ENCODE measurements at places on chromosomes 12 and 14.

GRCh38 chr12:111846016-111846415 is 4.0 kb downstream of the MAPKAPK5 start:
- DNase-seq, result no peak

DNA sequence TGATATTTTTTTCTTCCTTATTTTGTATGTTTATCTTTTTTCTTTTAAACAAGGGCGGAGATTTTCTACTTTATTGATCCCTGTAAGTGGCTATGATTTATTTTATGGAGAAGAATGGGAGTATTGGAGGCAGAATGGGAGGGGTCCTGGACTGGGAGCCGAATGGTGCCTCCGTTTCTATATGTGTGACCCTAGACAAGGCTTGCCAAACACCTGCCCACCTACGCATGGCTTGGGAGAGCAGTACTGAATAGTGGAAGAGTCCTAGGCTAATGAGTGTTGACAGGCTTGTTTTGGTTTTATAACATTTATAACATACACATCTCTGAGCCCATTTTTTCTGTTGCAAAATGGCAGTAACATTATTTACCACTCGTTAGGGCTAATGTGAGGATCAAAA is 29.0 kb downstream of the STK38L start:
- DNase-seq, result no peak

- DNase-seq, result no peak
Measured at GRCh38 chr12:79055926-79056674, 191.5 kb downstream of the SYT1 start.

- peak; percentile 77 for DNase-seq
Measured at GRCh38 chr14:55532645-55533344, 47.2 kb upstream of the KTN1 start.

DNA sequence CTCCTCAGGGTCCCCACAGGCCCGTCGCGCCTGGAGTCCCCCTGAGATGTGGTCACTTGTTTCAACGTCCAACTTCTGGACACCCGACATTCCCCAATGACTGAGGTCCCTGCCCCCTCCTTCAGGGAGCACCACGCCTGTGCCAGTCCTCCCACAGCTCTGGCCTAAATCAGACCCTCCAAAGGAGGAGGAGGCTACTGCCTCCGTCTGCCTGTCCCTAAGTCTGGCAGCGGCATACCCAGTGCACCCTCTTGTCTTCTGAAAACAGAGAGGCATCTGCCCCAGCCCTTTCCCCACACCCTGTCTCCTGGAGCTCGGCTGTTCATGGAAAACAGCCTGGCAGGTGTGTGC is 46.2 kb downstream of the TESC start:
- no peak for DNase-seq

- no peak for DNase-seq
Measured at GRCh38 chr14:31025367-31026076, at the start of gene AP4S1. AP4S1 (plus strand) TSS chr14:31025649; CDS start chr14:31066197, 40,548 bp downstream.

DNA sequence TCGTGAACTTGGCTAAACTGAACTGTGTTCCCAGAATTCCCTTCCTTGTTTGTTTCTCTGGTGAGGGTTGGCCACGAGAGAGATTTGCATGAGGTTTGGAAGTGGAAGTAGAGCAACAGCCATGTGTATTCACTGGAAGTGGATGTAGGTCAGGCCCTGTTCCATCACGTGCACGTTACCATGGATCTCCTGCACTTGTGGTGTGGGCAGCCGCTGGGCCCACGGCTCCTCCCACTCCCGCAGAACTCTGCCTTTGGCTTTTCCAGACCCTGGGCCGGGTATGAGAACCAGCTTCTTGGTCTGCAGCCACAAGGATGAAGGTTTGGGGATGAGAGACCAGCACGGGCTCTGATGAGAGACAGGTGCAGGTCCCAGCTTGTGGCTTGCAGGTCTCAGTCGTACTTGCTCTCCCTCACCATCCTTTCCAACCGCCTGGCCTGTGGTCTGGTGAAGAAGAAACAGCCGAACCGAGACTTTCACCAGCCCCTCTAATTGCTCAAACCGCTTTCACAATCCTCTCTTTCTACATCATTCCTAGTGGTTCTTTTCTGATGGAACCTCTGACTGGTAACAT is 94.9 kb downstream of the DUSP16 start:
- DNase-seq, result no peak

GRCh38 chr12:47407463-47408129 is 298.2 kb downstream of the RPAP3 start:
- DNase-seq, result no peak

DNA sequence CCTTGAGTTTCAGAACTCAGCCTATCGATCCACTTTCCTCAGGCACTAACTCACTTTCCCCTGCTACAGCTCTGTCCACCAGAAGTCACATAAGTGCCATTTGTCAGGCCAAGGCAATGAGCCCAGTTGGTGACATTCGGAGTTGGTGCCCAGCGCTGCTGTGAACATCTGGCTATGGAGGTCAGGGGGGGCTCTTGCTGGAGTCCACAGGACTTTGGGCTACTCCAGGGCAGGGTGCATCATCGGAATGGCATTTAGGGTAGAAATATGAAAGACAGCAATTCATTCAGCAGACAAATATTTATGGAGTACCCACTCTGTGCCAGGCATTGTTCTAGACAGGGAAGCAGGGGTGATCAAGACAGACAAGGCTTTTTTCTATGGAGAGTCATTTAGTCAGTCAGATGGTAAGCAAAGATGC is 1.5 kb upstream of the PPP1CC start:
- DNase-seq, result no peak

DNA sequence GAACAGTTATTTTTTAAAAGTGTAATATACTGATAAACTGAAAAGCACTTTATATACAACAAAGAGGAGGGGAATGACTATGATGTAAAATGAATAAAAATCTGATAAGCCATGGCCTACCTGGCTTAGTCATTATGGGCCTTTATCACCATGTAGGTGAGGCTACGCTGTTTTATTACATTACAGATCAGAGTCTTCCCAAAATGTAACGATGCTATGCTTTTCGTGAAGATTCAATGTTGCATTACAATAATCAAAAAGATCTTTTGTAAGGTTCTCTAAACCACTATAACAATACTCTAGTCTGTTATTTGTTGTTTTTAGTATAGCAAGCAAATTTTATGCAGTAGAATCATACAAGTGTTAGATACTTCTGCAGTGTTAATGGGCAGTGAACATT is 34.2 kb downstream of the ARID4A start:
- DNase-seq, result no peak

DNA sequence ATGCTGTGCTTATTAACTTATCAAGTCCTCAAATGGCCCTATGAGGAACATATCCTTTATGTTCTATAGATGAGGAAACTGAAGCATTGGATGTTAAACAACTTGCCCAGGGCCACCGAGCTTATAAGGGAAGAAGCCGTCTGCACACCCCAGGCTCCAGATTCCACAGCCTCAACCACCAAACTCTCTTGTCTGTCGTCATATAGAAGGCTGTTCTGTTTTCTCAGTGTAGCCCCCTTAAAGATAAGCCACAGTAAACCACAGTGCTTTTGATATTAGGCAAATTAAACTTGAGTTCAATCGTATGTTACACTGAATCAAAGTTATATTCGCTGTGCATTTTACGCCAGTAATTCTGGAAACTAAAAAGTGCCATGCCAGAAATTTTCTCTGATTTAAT is 116.7 kb downstream of the PRKCH start:
- DNase-seq, result no peak

GRCh38 chr12:102120564-102120873 is 536 bp downstream of the PARPBP start:
- no peak for DNase-seq

- no peak for DNase-seq
Measured at GRCh38 chr14:50375760-50376159, 20.9 kb downstream of the CDKL1 start.

DNA sequence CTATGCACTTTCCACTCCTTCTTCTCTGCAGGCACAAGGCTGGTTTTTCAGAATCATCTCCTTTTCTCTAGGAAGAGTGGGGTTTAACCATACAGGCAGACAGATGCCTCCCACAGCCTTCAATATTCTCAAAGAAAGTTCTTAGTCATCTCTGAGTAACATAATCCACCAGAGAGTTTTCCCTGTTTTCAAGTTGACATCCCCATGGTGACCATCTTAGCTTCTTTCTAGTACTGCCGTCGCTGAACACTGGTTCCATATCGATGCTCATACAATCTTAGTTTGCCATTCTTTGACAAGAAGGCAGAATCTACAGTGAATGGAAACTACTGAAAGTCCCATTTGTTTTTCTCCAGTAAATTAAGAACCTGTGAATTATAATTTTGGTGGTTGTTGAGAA is 28.6 kb downstream of the TPH2 start:
- no peak for DNase-seq

- DNase-seq, result no peak
Measured at GRCh38 chr14:68941820-68942219, 37.3 kb downstream of the ACTN1 start.

DNA sequence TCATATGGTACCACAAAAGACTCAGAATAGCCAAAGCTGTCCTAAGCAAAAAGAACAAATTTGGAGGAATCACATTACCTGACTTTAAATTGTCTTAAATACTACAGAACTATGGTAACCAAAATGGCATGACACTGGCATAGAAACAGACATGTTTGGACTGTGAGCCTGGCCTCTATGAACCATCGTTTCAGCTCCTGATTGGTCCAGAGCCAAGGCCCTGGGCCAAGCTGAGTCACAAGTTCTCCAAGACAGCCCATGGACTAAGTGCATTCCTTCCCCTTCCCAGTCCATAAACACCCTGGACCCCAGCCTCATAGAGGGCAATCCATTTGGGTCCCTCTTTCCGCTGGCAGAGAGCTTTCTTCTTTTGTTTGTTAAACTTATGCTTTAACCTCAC is 12.1 kb upstream of the PRR4 start:
- DNase-seq, result no peak

DNA sequence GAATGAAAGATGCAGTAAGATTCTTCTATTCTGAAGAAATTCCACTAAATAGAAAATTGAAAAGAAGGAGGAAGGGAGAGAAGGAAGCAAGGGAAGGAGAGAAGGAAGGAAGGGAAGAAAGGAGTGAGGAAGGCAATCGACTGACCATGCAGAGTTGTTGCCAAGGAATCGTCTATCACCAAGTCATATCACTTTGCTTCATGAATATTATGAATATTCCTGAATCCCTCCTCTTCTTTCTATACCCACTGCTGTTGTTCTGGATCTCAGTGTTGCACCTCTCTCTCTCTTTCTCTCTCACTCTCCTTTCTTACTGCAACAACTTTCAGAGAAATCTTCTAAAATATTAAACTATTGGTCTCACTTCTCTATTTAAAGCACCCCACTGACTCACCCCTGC is 222.4 kb downstream of the IPO8 start:
- no peak for DNase-seq

DNA sequence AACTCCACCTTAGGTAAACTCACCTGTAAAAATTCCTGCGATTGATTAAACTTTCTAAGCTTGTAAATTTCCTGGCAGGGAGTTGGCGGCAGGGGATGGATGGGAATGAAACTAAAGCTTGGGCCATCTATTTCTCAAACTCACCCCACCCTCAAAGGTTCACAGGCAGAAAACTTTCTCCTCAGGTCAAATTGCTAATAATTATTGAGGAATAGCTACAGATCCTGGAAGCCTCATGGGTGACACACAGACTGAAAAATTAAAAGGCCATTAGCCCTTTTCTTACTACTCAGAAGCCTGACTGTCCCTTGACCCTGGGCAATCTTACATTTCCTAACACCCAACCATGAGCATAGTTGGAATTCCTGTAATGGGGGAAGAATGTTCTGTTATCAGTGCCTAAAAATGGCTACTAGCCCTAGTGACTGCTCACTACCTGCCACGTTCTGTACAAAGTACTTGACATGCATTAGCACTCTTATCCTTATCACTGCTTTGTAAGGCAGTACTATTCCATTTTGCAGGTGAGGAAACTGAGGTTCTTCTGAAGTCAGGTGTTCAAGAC is 12.4 kb upstream of the SYNDIG1L start:
- no peak for DNase-seq

GRCh38 chr14:61080591-61081010 is 99.6 kb downstream of the SLC38A6 start:
- DNase-seq, result no peak

GRCh38 chr12:102249079-102249841 is 51.6 kb upstream of the PMCH start:
- no peak for DNase-seq

DNA sequence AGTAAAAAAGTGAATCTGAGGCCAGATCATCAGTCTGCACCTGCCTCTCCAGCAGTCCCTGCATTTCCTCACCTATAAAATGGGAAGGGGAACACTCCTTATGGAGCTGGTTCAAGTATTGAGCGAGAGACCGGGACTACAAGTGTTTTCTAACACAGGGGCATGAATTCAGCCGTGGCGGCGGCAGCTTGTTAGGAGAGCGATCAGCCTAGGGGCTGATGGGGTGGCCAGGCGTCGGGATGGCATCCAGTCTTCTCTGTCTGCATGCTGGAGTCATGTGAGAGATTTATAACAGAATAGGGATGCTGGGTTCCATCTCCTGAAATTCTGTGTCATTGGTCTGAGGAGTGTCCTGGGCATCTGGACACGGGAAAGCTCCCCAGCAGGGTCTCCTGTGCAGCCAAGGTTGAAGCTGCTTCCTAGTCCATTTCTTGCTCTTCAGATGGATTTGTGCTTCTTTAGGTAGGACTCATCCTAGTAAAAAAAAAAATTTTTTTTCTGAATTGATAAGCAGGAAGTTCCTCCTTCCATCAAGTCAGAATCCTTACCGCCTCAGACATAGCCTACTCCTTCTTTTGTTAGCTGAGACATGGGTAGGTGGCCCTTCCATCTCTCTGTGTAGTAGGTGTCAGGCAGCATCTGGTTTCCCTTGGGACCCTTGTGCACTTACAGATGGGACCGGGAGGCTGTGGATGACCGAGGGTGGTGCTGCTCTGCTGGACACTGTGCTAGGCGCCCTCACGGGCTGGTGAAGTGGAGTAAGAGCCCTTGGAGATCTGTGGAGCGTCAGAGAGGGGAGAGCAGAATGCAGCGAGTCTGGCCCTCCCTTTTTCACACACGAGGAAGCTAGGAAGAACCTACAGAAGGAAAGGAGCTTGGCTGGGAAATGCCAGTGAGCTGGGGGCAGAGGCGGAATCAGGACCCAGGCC is 146.7 kb downstream of the TSPAN9 start:
- DNase-seq, result no peak

DNA sequence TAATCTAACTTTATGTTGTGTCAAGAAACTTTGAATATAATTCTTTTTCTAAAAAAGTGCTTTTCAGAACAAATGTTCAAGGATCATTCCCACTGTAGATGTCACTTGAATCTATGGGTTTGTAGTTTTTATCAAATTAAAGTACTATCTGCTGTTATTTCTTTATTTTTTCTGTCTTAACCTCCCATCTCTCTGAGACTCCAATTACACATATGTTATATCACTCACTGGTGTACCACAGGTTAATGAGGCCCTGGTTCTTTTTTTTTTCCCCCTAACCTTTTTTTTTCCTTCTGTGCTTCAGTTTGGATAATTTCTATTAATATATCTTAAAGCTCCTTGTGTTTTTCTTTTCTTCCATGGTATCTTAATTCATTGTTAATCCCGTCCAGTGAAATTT is 279.9 kb upstream of the RGS6 start:
- DNase-seq, result no peak

GRCh38 chr12:13171921-13172859 is 24.3 kb upstream of the EMP1 start:
- DNase-seq, result no peak

GRCh38 chr12:119446459-119446858 is 111.9 kb downstream of the CCDC60 start:
- DNase-seq, result no peak

- DNase-seq, result no peak
Measured at GRCh38 chr14:74488786-74489397, 4.2 kb downstream of the NPC2 start.

- DNase-seq, result peak; percentile 48
Measured at GRCh38 chr12:107320033-107320928, 226.9 kb upstream of the CRY1 start.

- no peak for DNase-seq
Measured at GRCh38 chr14:36702474-36702873, 40.8 kb downstream of the PAX9 start.
